ENCODE measurements at places on chromosomes 5 and 9. TPM values are rescaled to one million over a fixed set of nuclear protein-coding genes. Genes with fewer than 3 reads are reported as not detected.

The ADAMTS12 gene
- not detected for total RNA-seq

The CCDC171 gene
- 3.6 TPM for total RNA-seq

The MTAP gene
- 61.3 TPM for total RNA-seq

The SARDH gene
- 0.38 TPM for total RNA-seq

The WNT8A gene
- not detected for total RNA-seq

The ARL14EPL gene
- total RNA-seq: not detected

The SMC5 gene
- 32.6 TPM for total RNA-seq

GRCh38 chr5:169599451-169599850, 15.9 kb downstream of the SPDL1 start:
- DNase-seq: no peak

GRCh38 chr9:136565086-136565714, 19.4 kb upstream of the NOTCH1 start:
- DNase-seq: no peak

GRCh38 chr5:115458416-115458815, 86.2 kb downstream of the FEM1C start:
- no peak for DNase-seq

GRCh38 chr5:155136216-155136850, 122.8 kb downstream of the KIF4B start:
- no peak for DNase-seq

DNA sequence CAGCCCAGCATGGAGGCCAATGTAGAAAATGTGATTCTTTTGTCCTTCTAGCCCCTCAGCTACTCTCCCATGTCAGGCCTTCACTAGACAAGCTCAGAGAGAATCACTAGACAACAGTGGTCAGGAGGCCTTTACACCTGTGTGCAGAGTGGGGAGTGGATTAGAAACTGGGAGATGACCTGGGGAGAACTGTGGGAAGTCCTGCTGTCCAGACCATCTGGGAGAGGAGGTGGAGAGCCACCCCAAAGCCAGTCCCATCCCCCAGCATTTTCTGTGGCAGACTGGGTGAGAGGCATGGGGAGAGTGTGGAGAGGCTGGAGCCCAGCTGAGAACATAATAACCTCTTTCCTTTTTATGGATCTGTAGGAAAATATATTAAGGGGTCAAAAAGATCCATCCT, 452.0 kb upstream of the DMAC1 start:
- no peak for DNase-seq

GRCh38 chr9:106092083-106092482, 397.7 kb downstream of the TMEM38B start:
- DNase-seq: no peak

DNA sequence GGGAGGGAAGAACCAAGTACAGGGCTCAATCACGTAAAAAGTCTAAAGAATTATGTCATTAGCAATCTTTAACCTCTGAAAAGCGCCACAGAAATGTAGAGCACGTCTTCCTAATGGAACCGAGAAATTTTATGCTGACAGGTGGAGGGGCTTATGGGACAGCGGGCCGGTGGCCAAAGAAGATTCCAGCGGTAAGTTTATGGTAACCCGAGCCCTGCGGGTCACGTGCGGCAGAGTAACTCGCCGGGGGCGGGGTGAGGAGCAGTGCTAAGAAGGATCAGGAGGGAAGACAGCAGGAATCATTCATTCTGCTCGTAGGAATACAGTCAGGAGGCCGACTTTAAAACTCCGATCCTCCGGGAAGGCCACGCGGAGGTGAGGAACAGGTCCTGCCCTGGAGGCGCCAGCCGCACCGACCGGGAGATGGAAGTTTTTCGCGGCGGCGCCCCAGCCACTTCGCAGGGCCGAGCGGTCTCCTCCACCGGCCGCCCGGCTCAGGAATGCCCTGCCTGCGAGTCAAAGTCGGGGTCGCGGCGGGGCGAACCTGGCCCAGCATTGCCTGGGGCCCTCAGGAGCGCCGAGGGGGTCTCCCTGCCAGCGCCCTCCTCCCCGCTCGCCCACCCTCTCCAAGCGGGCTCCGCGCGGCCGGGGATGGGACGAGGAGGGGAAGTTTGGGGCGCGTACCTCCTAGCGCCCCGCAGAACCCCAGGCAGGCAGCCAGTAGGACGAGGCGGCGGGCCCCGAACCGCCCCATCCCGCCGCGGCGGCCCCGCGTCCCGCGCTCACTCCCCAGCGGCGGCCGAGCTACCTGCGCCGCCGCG, 101.8 kb downstream of the ESM1 start:
- DNase-seq: no peak

- DNase-seq: no peak
Measured at GRCh38 chr9:77847059-77847499, 184.5 kb downstream of the GNAQ start.

DNA sequence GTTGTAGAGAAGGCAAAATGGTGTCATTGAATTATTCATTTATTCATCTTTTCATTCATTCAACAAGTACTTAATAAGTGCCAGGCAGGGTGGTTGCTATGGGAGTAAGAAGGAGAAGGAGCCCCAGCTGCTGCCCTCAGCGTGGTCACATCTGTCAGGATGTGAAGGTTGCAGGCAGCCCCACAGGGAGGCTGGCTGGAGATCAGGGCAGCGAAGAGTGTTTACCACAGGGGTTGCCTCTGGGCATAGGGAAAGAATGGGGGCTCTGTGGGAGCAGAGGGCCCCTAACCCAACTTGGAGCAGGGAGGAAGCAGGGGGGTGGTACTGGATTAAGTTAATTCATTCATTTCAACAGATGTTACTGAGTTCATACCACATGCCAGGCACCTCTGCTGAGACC, 6.0 kb downstream of the PCDH12 start:
- DNase-seq: no peak

DNA sequence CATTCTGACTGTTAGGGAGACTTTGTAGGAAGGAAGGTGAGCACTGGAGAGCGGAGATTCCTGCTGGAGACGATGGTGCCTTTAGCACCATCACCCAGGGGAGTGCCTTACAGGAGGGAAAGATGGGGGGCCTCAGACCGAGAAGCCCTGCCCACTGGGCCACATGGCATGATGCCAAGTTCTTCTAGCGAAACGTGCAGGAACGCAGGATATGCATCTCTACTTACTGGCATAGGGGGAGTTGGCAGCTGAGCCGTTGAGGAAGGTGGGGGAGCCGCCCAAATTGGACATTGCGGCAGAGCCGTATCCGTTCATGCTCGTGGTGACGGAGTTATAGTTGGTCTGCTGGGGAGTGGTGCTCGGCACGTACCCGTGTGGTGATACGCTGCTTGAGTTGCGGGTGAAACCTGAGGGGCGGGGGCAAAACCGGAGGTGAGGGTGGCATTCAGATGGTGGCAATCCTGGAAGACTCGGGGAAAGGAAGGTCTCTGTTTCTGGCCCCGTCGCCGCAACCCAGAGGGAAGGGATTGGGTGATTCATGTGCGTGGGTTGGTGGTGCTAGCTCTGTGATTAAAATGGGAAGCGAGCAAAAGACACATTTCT, 387.7 kb downstream of the EBF1 start:
- DNase-seq: no peak

GRCh38 chr5:158874792-158875191, 224.9 kb downstream of the EBF1 start:
- no peak for DNase-seq

GRCh38 chr9:70902171-70902570, 219.2 kb downstream of the TRPM3 start:
- DNase-seq: no peak

- no peak for DNase-seq
Measured at GRCh38 chr9:79353856-79354520, 217.8 kb upstream of the TLE4 start.

DNA sequence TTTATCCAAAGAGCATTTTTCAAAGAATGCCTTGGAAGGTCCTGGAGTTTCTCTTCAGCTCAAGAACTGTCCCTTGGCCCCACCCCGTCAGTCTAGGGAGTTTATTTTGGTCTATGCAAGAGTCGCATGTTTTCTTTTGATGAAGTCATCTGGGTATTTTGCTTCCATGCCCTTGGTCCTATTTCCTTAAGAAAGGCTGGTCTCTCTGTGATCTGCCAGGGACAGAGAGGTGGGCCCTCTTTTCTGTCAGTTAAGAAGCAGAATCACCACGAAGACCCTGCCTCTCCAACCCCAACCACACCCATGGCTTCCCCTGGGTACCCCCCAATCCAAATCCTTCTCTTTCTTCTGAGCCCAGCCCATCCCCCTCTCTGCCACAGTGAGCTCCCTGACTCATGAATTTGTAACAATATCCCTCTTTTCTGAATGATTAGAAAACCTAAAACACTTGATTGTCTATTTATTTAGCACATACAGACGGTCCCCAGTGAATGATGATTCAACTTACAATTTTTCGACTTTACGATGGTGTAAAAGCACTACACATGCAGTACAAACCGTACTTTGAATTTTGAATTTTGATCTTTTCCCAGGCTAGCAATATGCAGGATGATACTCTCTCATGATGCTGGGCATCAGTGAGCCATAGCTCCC, 163.5 kb upstream of the ADRA1B start:
- DNase-seq: no peak

- no peak for DNase-seq
Measured at GRCh38 chr5:116847960-116848359, 273.3 kb upstream of the SEMA6A start.

DNA sequence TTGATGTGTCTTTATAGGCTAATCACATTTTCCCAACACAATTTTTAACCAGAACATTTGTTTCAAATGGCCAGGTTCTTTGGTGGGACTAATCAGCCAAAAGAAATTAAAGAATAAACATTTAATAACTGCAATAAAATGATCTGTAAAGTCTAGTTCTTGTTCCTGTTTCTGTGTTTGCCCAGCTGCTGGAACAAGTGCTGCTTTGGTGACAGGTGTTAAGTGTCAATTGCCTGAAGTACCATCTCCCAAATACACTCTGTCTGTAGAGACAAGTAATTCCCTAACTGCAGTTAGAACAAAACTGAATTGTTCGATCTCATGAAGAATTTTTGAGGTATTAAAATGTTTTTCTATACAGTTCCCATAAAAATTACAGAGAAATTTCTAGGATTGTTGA, 402.3 kb upstream of the CHD1 start:
- no peak for DNase-seq

DNA sequence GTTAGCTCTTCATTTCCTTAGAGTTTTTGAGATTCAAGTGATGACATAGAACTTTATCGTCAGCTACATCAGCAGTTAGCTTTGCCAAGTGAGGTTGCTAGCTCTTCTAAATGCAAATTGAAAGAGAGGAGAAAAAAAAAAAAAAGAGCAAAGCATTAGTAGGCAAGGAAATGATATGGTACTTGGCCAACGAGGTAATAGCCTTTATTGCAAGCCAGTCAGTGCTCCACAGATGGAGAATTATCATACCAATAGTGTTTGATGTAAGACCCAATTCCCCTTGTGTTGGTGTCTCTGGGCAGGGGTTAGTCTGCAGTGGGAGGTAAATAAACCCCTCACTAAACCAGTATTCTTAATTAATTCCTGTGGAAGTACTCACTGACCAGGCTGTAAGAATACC, 992.1 kb downstream of the PTPRD start:
- no peak for DNase-seq

DNA sequence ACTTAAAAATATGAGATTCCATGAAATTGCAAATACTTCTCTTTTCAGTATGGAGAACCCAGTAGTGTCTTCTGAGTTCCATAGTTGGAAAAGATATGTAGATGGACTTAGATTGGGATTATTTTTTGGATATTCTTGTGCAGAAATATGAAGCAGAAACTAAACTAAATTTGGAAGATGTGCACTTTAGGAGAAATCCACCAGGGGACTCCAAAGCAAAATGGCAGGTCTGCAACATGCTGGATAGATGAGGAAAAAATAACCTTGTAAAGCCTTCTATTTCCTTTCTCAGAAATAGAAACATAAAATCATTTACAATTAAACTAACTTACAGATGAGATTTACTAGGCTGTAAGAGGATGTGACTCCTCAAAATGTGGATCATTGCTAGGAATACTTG, 49.2 kb upstream of the MINAR2 start:
- no peak for DNase-seq

DNA sequence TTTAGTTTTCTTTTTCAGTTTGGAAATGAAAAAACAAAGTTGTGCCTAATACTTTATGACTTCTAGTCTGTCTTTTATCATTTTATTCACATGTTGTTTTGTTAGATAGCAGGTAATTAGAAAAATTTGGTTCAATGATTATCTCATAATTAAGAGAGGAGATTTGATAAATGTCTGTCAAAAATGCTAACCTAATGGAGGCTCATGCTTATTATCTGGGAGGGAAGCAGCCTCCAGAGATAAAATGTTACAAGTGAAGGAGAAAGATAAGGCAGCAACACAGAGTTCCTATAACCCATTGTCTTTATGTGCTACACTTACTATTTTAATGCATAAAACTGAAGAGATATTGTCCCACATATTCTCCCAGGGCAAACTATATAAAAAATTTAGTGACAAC, 53.5 kb downstream of the SLC27A6 start:
- DNase-seq: no peak

GRCh38 chr9:27540502-27540901, 10.9 kb upstream of the MOB3B start:
- no peak for DNase-seq

- DNase-seq: no peak
Measured at GRCh38 chr5:149675610-149676201, 54.4 kb upstream of the PPARGC1B start.

DNA sequence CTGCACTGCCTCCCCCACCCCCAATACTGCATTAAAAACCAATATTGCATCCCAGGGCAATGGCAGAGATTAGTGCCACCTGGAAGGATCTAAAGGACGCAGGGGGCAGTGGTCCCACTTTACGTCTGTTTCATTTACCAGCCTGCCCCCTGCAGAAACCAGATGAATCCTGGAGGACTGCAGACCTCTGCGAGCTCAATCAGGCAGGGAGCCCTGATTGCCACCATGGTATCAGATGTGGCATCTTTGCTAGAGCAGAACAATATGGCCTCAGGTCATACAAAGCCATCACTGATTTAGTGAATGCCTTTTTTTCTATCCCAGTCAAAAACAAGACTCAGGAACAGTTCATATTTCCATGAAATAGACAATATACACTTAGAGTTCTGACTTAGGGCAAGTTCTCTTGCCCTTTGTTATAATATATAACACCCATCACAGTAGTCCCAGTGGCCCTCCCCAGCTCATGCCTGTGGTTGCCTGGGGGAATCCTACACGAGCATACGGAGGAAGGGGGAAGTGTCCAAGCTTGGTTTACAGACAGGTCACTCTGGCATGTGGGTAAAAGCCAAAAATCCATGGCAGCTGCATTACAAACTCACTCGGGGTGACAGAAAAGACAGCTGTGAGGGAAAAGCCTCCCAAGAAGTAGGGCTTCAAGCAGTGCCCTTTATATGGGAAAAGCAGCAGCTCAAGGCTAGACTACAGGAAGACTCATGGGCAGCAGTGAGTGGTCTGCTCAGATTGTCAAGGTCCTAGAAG, 85.1 kb downstream of the MED27 start:
- no peak for DNase-seq

GRCh38 chr5:90307782-90308181, 101.8 kb downstream of the CETN3 start:
- no peak for DNase-seq
